ENCODE measurements at places on chromosomes 13 and 19. TPM values are rescaled to one million over a fixed set of nuclear protein-coding genes. Genes with fewer than 3 reads are reported as not detected.

DNA sequence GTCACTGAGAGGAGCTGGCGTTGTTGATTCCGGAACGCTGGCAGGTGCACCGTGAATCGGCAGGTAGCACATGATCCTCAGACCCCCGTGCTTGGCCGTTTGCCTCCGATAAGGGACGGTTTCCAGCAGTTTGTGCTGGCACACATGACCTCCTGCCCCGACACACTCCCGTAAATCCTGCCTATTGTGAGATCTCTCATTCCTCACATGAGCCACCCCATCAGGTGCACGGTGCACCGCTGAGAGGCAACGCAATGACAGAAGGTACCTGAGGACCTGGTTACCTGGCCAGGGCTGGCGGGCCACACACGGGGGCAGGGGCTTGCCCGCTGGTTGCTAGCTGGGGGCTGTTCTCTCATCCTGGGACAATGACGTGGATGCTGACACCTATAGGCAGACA, 2.1 kb upstream of the ADPRHL1 start:
- DNase-seq: no peak

DNA sequence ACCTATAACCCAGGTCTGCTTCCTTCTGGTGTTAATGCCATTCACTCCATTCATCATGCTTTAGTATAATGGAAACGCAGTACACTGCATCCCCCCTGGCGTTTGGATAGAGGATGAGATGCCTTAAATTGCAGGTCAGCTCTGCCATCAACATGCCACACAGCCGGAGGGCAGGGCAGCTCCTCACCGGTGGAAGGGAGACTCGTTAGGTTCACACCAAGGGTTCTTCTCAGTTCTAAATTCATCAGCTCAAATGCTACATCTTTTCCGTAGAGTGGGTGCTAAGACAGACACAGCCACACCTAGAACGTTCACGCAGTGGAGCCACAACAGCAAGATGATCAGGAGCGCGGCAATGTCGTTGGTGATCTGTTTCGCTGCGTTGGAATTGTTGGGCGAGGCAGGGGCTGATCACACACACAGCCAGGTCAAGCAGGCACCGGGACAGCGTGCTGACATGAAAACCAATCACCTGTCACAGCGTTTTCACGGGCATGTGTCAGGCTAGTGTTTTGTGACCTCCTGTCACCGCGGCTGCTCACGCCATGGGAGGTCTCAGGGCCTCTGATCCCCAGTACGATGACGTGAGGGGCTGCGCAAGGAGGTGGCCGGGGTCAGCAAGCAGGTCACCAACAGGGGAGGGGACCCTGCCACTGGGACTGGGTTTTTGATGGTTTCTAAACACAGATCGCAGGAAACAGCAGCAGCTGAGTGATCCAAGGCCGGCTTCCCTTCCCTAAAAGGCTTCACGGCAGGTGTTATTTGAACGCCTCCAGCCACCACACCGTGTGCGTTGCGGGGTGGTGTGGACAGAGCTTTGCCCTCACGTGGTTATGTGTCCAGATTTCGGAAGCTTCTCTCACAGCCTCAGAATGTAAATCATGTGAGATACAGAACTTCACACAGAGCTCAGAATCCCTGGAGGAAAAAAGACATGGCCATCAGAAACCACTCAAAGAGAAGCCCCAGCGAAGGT, 94.3 kb upstream of the IRS2 start:
- no peak for DNase-seq

- DNase-seq: no peak
Observed at GRCh38 chr19:35601971-35602370, 10.6 kb upstream of the HAUS5 start.

DNA sequence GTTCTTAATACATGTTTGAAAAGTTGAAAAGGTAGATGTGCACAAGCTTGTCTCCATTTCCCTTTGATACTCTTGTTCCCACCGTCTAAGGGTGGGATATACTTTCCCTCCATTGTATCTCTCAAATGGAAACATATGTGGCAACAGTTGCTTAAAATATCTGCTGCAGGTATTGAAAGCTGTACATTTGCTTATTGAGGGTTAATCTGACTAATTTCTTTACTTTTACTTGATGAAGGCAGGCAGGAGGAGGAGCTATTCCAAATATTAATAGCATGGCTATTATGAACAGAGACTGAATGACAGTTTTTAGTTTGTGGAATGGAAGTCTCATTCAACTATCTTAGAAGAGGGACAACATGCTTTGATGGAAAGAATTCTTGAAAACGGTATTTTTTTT, 103.8 kb downstream of the SLC10A2 start:
- DNase-seq: no peak

PSG11 gene
- not detected for total RNA-seq

MISP3 gene
- total RNA-seq: under 0.01 TPM

LMTK3 gene
- 0.14 TPM for total RNA-seq

SLITRK5 gene
- not detected for total RNA-seq

PABPC3 gene
- total RNA-seq: 0.14 TPM

Measured in dermis blood vessel endothelial cell (primary cell).